Activated CD4-positive, alpha-beta memory T cell treated with anti-CD3 and anti-CD28 coated beads, Interleukin-2, amount 10 ng/mL, durations not matched to agents 7 days and 5 days (primary cell): ENCODE measurements at places on chromosomes 3 and 15.

DNA sequence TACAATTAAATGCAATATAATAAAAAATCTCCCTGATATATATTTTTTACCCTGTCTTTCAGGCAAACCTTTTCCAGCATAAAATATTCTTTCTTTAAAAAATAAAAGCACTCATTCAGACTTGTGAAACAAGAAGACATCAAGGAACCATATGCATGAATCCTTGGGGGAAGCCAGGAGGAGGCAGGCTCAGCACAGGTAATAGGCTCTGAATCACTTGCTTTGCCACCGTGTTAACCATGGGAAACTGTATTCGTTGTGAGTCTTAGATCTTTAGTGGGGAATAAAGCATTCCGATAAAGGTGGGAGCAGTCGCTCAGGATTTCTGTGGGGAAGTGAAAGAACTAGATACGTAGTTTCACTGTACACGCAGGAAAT lies 42.4 kb downstream of the FBN1 start:
- H3K27ac ChIP-seq = no peak overlapping the region
- no peaks in the 10 kb centered on the region for H3K36me3 ChIP-seq
- H3K4me1 ChIP-seq = no peaks in the 10 kb centered on the region
- peaks cover 8% of the 10 kb centered on the region for H3K27me3 ChIP-seq

- no peaks in the 10 kb centered on the region for H3K4me1 ChIP-seq
These were observed 243.2 kb upstream of the SUCLG2 start for GRCh38 chr3:67897351-67898336.

- H3K4me3 ChIP-seq = no peak overlapping the region
- no peak for DNase-seq
- H3K27ac ChIP-seq = no peak overlapping the region
These were observed 37.9 kb downstream of the TJP1 start for GRCh38 chr15:29784413-29784812.

DNA sequence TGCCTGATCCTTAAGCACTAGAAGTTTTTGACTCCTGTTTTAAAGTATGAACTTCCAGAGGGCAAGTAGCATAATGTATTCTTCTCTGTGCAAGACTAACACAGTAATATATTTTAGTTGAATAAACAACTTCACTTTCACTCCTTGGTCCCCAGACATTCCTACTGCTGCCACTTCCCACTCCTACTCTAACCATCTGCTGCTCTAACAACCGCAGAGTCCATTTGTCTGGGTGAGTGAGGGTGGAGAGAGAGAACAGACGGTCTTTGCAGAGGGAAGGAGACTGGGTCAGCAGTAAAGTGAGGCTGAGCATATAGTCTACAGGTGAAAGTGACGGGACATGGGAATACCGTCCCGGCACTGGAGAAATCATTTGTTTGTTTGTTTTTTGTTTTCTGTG lies 301.0 kb upstream of the SLCO3A1 start:
- no peak overlapping the region for H3K27ac ChIP-seq
- no peak overlapping the region for H3K4me3 ChIP-seq
- no peaks in the 10 kb centered on the region for H3K27me3 ChIP-seq
- no peak for DNase-seq

DNA sequence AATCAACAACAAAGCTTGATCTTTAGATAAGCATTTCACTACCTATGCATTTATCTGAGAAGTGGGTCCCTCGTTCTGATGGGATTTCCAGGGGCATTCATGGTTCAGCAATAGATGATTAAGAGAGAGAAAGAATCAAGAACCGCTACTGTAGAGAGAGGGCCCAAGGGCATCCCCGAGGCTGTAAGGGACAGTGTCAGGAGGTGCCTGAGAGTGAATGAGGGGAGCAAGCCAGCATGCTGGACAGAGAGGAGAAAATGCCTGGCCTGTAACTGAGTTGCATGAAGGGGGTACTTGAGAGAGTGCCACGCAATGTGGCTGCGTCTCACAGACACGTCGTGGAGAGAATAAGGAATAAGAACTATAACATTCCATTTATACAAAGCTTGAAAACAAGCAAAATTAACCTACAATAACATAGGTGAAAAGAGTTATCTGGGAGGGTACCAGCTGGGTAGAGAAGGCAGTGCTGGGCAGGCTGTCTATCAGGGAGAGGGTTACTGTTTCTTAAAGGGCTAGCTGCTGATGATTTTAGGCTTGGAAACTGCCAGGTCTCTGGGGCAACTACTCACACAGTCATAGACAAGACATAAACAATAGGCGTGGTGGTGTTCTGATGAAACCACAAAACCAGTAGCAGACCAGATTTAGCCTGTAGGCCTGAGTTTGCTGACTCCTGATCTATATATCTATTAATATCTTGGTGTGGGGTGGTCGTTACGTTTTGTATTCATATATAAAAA lies 374.6 kb upstream of the CFAP20DC start:
- H3K36me3 ChIP-seq = peaks cover 3% of the 10 kb centered on the region
- H3K27me3 ChIP-seq = peaks cover 4% of the 10 kb centered on the region

DNA sequence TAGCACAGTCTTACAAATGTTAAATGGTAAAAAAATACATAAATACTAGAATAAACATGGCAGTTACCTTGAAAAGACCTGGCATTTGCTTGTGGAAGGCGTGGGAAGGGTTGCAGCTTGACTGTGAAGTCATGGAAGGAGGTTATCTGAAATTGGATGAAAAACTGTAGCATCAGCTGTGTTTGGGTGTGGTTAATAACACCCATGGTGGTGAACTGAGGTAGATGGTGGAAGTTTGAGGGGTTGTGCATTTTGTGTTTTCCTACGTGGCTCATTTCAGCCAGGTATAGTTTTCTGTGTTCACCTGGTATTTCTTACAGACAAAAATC lies 46.5 kb downstream of the PSMD6 start:
- H3K4me3 ChIP-seq = no peak overlapping the region
- no peaks in the 10 kb centered on the region for H3K27me3 ChIP-seq
- H3K36me3 ChIP-seq = peaks cover 60% of the 10 kb centered on the region

DNA sequence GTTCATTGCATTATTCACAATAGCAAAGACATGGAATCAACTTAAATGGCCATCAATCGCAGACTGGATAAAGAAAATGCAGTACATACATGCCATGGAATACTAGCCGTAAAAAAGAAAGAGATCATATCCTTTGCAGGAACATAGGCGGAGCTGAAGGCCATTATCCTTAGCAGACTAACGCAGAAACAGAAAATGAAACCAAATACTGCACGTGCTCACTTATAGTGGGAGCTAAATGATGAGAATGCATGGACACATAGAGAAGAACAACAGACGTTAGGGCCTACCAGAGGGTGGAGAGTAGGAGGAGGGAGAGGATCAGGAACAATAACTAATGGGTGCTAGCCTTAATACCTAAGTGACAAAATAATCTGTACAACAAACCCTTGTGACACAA lies 57.9 kb downstream of the RASA2 start:
- DNase-seq = no peak
- H3K27ac ChIP-seq = peak overlapping the region; percentile 8
- H3K4me3 ChIP-seq = peak overlapping the region; percentile 31
- H3K4me1 ChIP-seq = peaks cover 42% of the 10 kb centered on the region
- peaks cover 85% of the 10 kb centered on the region for H3K36me3 ChIP-seq

GRCh38 chr3:168933614-168934013 lies 729.9 kb downstream of the MECOM start:
- no peak for DNase-seq
- no peak overlapping the region for H3K4me3 ChIP-seq
- no peaks in the 10 kb centered on the region for H3K27me3 ChIP-seq
- no peaks in the 10 kb centered on the region for H3K36me3 ChIP-seq
- H3K27ac ChIP-seq = no peak overlapping the region
- H3K4me1 ChIP-seq = no peaks in the 10 kb centered on the region

- no peak overlapping the region for H3K4me3 ChIP-seq
- H3K27me3 ChIP-seq = peaks cover 20% of the 10 kb centered on the region
- DNase-seq = no peak
- no peaks in the 10 kb centered on the region for H3K36me3 ChIP-seq
- no peaks in the 10 kb centered on the region for H3K4me1 ChIP-seq
- no peak overlapping the region for H3K27ac ChIP-seq
These were observed 24.2 kb upstream of the LRRC34 start for GRCh38 chr3:169836942-169837275.

GRCh38 chr15:101652786-101653430 lies 727 bp upstream of the TM2D3 start:
- no peak for DNase-seq
- H3K36me3 ChIP-seq = peaks cover 20% of the 10 kb centered on the region
- H3K4me3 ChIP-seq = peak overlapping the region; percentile 91
- H3K27me3 ChIP-seq = no peaks in the 10 kb centered on the region
- H3K27ac ChIP-seq = peak overlapping the region; percentile 97

- peaks cover 27% of the 10 kb centered on the region for H3K4me1 ChIP-seq
- peaks cover 25% of the 10 kb centered on the region for H3K36me3 ChIP-seq
- H3K4me3 ChIP-seq = no peak overlapping the region
- H3K27me3 ChIP-seq = no peaks in the 10 kb centered on the region
- H3K27ac ChIP-seq = no peak overlapping the region
These were observed 158.4 kb downstream of the LIPC start for GRCh38 chr15:58590236-58590635.

DNA sequence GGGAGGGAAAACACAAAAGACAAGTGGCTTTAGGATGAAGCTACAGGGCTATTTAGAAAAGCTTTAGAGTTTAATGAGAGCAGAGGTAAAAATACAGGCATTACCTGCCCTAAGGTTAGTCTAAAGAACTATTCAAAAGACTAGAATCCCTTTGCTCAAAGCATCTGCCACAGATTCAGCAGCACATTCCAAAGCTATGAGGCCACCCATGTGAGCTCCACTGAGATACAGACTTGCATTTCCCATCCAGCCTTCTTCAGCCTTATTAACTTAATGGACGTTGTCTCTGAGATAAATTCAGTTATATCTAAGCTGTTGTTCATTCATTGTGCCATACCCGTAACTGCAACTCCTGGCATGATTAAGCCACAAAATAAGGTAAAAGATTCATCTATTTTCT lies 25.4 kb downstream of the CXCR6 start:
- H3K36me3 ChIP-seq = peaks cover 91% of the 10 kb centered on the region
- no peak for DNase-seq
- no peak overlapping the region for H3K27ac ChIP-seq
- H3K27me3 ChIP-seq = no peaks in the 10 kb centered on the region
- H3K4me1 ChIP-seq = peaks cover 88% of the 10 kb centered on the region

DNA sequence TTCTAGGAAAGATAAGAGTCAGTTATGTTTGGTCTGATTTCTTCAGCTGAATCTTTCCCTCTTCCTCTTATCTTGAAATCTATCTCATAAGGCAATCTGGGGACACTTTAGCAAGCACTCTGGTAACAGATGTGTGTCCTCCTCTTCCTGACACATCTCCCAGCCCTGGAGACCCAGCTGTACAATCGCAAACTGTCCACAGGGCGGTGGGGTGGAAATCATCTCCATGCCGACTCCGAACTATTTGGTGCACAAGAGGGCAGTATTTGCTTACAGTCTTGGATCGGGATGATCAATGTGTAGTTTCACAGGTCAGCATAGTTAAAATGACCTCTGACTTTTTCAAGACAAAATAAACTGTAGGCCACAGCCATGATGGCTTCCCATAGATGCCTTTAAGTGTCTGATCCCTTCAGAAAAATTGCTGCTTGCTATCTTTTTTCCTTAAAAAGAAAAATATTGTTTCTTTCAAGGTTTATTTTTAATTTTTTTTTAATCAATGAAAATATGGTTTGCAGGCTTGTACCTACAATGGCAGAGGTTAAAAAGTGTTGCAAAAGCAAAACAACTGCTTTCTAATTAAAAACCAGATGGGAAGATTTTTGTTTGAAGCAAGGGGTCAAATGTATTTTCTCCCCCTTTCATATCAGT lies 17.7 kb downstream of the EEFSEC start:
- DNase-seq = no peak
- peaks cover 3% of the 10 kb centered on the region for H3K4me1 ChIP-seq

DNA sequence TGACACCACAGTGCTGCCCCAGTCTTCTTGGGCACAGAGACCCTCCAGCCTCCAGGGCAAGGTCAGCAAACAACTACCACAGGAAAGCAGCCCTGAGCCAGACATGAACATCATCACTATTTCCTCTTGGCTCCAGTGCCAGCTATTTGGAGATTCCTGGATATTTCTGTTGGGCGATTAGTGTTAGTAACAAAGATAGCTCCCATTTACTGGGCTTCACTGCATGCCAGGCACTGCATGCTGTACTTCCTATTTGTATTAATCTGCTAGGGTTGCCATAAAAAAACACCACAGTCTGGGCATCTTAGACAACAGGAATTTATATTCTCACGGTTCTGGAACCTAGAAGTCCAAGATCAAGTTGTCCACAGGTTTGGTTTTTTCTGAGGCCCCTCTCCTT lies 255.1 kb upstream of the STT3B start:
- peaks cover 13% of the 10 kb centered on the region for H3K36me3 ChIP-seq
- no peaks in the 10 kb centered on the region for H3K27me3 ChIP-seq
- DNase-seq = no peak
- peaks cover 8% of the 10 kb centered on the region for H3K4me1 ChIP-seq
- no peak overlapping the region for H3K27ac ChIP-seq

DNA sequence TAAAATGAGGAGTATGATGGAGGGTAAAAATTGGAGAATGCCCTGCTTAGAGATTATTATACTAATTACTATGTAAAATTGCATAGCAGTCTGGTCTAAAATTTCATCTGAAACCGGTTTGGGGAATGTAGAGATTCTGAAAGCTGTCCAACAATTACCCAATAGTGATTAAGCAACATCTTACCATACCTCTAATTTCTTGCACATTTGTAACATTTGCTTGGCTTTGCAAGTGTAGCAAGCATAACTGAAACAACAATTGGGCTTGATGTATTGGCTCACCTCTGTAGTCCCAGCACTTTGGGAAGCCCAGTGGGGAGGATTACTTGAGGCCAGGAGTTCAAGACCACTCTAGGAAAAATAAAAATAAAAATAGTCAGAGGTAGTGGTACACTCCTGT lies 17.4 kb downstream of the AADACL2 start:
- H3K27me3 ChIP-seq = peaks cover 4% of the 10 kb centered on the region
- H3K27ac ChIP-seq = no peak overlapping the region
- H3K4me1 ChIP-seq = no peaks in the 10 kb centered on the region
- H3K36me3 ChIP-seq = no peaks in the 10 kb centered on the region

GRCh38 chr15:42499858-42500609 lies 4.6 kb downstream of the SNAP23 start:
- peaks cover 40% of the 10 kb centered on the region for H3K4me1 ChIP-seq
- no peak overlapping the region for H3K27ac ChIP-seq
- no peak overlapping the region for H3K4me3 ChIP-seq
- no peaks in the 10 kb centered on the region for H3K27me3 ChIP-seq

- H3K4me3 ChIP-seq = no peak overlapping the region
- DNase-seq = no peak
- H3K36me3 ChIP-seq = no peaks in the 10 kb centered on the region
- no peaks in the 10 kb centered on the region for H3K4me1 ChIP-seq
These were observed 319.2 kb downstream of the ZNF621 start for GRCh38 chr3:40843851-40844548.
